Fibroblast of upper back skin (primary cell): ENCODE measurements at places on chromosomes 2 and 18.
A peak's percentile ranks its signal among the peaks of the same experiment; 100 is the strongest.

DNA sequence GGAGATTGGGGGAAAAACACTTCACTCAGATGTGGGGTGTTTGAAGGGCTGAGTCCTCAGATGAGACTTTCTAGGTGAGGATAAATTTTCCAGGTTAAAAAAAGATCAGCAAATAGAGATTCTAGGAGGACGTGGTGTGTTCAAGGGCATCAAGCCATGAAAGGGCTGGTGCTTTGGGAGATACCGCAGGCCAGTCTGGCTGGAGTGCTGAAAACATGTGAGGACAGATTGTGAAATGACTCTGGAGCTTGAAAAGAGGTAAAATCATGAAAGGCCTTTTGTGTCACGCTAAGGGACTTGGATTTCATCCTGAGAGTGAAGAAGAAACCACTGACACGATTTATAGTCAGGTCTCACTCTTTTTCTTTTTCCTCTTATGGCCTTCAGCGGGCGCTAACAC lies 320.5 kb downstream of the DPP10 start:
- no peak for DNase-seq

GRCh38 chr2:37713258-37713700 lies 41.8 kb upstream of the CDC42EP3 start:
- DNase-seq: peak; percentile 98

- no peak for DNase-seq
Observed at GRCh38 chr2:172427256-172427989, at the start of gene ITGA6. TSS of gene ITGA6 (plus strand) at chr2:172427586.

GRCh38 chr2:43593254-43593653 lies 2.6 kb downstream of the THADA start:
- no peak for DNase-seq

DNA sequence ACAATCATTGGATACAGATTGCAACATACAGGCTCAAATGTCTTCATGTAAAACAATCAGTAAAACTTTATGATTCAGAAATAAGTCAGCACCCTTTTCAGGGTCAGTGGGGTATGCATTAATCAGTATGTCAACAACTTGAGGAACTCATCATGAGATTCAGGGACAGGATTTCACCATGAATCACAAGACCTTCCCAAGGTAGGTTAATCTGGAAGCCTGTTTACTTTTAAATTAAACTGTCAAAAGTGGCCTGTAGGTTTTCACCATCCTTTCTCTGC lies 104.8 kb downstream of the SP100 start:
- peak; percentile 59 for DNase-seq

DNA sequence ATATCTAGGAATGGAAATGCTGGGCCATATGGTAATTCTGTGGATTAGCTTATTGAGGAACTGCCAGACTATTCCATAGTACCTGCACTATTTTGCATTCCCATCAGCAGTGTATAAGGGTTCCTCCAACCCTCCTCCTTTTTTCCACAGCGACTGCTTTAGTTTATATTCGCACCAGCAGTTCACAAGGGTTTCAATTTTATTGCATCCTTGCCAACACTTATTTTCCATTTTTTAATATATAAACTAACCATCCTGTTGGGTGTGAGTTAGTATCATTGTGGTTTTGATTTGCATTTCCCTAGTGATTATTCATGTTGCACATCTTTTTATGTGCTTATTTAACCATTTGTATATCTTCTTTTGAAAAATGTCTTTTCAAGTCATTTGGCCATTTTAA lies 67.0 kb downstream of the NAT8 start:
- no peak for DNase-seq

DNA sequence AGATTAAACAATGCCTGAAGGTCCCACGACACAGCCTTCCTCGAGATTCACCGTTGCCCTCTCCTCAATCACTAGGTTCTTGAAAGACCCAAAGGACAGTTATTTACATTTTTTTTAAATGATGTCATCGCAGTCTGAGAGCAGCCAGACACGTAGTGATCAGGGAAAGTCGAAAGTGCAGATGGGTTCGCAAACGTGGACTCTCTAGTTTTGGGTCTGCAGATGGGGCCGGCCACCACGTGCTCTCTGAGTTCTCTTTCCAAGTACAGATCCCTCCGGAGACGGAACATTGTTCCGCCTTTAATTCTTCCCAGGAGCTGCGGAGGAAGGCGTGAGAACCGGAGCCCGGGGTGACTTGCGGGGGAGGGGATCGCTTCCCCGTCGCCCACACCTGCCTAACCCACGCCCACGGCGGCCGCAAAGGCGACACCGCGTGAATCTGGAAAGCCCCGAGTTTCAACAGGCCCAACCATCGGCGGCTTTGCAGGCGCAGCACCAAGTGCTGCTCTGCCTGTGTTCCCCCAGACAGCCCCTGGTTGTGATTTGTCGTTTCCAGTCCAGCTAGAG lies 54.3 kb downstream of the PKDCC start:
- DNase-seq: peak; percentile 97

GRCh38 chr18:2589345-2590068 lies 18.1 kb downstream of the NDC80 start:
- DNase-seq: peak; percentile 64

- no peak for DNase-seq
Observed at GRCh38 chr2:100812116-100812515, 7.8 kb upstream of the NPAS2 start.

GRCh38 chr2:22382479-22383169 lies 1002.4 kb upstream of the KLHL29 start:
- DNase-seq: no peak

DNA sequence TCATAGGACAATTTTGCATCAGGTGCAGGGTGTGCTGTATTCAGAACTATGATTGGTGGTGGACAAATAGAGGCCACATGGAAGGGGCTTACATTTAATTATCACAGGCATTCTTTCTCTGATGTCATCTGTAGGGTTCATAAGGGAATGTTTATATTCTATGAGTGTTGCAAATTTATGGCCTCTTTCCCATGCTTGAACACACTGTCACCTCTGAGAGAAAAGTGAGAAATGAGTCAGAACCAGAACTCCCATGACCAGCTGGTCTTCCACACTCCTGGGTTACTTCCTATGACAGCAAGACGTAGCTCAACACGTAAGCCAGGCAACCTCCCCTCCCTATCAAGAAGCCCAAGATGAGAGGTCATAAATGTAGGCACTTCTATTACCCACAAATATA lies 310.8 kb downstream of the PIEZO2 start:
- no peak for DNase-seq

DNA sequence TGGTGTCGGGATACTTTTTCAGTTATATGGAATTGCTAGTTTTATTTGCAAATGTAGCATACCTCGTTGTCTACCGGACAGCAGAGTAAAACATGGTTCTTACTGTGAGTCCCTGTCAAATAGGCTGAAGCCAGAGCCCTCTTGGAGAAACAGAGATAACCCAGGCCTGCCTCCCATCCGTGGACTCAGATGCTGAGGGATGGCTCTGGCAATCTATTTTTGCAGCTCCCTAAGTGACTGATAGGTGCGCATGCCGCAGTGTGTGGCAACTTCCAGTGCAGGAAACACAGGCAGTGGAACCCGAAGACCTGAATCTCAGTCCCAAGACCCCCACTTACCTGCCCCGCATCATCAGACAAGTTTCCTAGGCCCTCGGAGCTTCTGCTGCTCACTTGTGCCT lies 33.6 kb downstream of the STEAP3 start:
- no peak for DNase-seq

- DNase-seq: peak; percentile 52
Observed at GRCh38 chr2:175030380-175031271, 25.4 kb upstream of the CHN1 start.

DNA sequence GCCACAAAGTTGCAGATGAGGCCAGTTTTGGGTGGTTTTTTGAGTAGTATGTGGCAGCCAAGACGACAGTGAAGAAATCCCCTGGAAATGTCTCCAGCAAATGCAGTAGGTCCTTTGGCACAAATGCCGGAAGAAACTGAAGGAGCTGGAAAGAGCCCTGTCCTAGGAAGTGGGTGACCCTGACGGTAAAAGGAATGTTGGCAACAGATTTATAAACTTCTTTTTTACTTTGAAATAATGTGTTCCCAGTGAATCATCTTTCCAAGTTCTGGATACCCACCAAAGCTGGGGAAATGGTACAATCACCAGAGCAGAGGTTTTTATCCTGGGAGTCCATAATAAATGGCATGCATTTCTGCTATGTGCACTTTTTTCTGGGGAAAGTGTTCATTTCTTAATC lies 112.9 kb downstream of the CSRNP3 start:
- peak; percentile 36 for DNase-seq

GRCh38 chr2:24836206-24836605 lies 43.0 kb downstream of the CENPO start:
- DNase-seq: no peak

GRCh38 chr2:240996834-240997140 lies 1.6 kb upstream of the SNED1 start:
- no peak for DNase-seq

GRCh38 chr2:7515327-7515726 lies 598.1 kb downstream of the RNF144A start:
- DNase-seq: no peak

DNA sequence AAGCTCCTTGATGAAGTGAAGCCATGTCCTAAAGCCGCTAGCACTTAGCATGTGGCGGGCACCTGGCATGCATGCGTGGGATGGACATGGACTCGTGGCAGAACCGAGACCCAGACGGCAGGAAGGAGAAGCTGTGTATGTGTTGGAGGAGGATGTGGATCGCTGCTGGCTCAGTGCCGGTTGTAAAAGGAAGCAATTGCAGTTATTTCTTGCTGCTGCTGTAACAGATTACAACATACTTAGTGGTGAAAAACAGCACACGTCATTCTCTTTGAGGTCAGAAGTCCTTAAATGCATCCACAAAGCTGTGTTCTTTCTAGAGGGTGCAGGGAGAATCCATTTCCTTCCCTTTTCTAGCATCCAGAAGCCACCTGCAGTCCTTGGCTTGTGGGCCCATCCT lies 74.6 kb downstream of the AGAP1 start:
- no peak for DNase-seq

DNA sequence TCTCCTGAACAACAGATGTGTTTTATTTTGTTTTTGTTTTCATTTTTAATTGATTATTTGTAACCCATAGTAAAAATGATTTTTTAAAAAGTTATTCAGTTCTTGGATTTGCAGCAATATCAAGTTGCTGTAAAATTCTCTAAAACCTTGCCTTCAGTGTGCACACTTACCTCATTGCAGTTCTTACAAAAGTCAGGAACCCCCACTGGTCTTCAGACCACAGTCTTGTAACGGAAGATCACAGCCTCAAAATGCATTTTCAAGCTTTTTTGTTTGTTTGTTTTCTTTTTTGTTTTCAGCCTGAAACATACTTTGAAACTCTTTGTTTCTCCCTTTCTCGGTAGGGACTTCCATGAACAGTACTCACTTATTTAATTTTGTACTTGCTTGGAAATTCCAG lies 1012.8 kb upstream of the GYPC start:
- DNase-seq: no peak

- DNase-seq: no peak
Observed at GRCh38 chr2:235694721-235695601, 201.1 kb downstream of the AGAP1 start.

- DNase-seq: no peak
Observed at GRCh38 chr2:170717991-170718589, 3.0 kb downstream of the SP5 start.

GRCh38 chr2:177529166-177529565 lies 136.6 kb downstream of the AGPS start:
- no peak for DNase-seq

DNA sequence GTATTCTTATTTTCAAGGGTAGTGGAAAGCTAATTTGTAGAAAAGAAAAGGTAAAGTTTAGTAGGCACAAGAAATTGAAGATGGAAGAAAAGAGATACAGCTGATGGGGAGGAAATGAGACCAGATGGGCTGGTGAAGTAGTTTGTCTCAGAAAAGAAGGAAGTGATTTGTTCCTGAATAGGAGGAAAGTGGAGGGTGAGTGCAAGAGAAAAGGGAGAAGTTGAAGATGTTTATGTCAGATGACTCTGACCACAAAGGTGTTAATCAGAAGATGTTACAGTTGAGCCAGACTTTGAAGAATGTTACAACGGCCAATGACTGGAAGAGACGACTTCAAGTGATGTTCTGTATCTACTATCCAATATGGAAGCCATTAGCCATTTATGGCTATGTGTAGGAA lies 21.2 kb downstream of the ZSCAN30 start:
- no peak for DNase-seq

DNA sequence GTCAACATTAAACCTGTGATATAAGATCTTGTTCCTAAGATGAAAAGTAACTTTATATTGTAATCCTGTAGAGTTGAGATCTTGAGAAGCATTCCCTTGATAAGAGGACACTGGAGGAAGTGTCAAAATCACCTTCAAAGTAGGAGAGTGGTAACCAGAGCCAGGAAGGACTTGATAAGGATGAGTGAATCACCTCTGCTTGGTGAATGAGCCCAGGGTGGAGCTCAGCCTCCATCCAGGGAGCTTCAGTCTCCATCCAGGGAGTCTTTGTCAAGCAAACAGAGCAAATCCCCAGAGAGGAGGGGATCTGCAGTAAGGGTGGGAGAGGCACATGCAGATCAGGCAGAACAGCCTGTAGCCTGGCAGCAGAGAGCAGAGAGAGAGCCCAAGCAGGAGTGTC lies 167.1 kb upstream of the SIX2 start:
- DNase-seq: no peak

GRCh38 chr2:43110442-43110871 lies 115.9 kb downstream of the ZFP36L2 start:
- DNase-seq: peak; percentile 79

DNA sequence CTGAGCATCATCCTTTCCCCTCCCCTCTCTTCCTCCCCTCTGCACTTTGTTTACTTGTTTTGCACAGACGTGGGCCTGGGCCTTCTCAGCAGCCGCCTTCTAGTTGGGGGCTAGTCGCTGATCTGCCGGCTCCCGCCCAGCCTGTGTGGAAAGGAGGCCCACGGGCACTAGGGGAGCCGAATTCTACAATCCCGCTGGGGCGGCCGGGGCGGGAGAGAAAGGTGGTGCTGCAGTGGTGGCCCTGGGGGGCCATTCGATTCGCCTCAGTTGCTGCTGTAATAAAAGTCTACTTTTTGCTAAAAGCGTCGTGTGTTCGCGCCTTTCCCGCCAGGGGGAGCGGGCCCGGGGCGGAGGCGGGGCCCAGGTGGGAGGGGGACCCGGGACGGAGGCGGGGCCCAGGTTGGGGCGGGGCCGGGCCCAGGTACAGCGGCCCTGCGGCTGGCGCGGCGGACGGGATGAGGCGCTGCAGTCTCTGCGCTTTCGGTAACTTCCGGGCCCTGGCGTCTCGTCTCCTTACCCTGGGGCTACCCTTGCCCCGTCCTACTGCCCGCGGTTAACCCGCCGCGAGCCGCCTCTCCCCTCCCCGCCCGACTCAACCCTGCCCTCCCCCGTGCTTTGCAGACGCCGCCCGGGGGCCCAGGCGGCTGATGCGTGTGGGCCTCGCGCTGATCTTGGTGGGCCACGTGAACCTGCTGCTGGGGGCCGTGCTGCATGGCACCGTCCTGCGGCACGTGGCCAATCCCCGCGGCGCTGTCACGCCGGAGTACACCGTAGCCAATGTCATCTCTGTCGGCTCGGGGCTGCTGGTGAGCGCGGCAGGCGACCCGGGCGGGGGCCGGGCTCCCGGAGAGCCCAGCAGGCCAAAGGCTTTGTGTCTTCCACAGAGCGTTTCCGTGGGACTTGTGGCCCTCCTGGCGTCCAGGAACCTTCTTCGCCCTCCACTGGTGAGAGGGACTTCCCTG lies at the start of gene KRTCAP3:
KRTCAP3 (plus strand) TSS at position 424 of the 962 bp plus-strand sequence; CDS start at position 456, 32 bp downstream.
- DNase-seq: no peak
